Eye (tissue), 1 donor: ENCODE measurements at places on chromosomes 7 and 10.
A peak's percentile ranks its signal among the peaks of the same experiment; 100 is the strongest.

DNA sequence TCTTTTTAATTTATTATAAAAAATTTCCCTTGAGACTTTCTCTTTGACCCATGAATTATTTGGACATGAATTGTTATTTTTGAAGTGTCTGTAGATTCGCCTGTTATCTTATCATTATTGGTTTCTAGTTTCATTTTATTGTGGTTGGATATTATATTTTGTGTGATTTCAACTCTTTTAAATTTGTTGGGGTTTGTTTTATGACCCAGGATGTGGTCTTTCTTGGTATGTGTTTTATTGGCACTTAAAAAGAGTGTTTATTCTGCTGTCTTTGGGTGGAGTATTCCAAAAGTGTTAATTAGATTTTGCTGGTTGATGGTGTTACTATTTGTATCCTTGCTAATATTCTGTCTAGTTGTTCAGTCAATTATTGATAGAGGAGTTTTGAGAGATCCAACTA lies 50.5 kb upstream of the GPR141 start:
- no peak for DNase-seq

DNA sequence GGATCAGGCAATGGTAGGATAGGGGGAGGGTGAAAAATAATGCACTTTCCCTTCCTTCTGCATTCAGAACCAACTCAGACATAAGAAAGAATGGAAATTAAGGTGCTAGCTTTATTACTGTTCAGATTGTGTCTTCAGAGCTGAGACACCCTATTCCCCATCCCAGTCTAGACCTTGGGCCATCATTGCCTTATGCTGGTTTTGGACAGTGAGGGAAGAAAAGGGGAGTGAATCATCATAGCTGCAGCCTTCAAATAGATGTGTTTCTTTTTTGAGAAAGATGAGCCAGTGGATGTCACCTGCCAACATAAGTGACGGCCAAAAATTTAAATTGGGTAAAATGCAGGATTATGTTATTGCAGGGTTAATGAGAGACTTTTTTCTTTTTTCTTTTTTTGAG lies 27.0 kb upstream of the TOMM7 start:
- DNase-seq, result no peak

DNA sequence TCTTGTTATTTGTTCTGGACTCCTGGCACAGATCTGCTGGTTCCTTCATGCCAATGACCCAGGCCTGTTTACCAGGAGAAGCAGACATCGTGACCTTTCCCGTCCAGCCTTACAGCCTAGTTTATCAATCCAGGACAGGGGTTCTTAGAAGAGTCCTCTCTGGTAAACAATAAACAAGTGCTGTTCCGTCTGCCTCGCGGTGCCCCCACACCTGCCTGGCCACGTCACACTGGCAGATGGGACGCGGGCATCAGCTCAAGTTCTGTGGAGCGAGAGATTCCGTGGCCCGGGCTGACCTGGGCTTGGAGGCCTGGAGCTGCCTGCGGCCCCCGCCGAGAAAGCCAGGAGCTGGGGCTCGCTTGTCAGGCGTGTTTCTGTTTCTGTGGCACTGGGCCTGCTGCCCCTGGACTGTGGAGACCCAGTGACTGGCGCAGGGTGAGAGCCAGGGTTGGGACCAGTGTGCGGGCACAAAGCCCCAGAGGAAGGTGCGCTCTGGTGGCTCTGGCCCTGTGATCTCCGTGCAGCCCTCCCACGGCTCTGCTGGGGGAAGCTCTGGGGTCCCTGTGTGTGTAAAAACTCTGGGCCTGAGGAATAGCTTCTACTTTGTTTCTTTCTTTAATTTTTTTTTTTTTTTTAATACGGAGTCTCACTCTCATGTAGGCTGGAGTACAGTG lies 28.4 kb upstream of the PFKFB3 start:
- no peak for DNase-seq

GRCh38 chr7:112203365-112203739 lies 2.8 kb downstream of the DOCK4 start:
- no peak for DNase-seq

GRCh38 chr10:69862882-69863530 lies 61.3 kb downstream of the COL13A1 start:
- DNase-seq, result no peak

DNA sequence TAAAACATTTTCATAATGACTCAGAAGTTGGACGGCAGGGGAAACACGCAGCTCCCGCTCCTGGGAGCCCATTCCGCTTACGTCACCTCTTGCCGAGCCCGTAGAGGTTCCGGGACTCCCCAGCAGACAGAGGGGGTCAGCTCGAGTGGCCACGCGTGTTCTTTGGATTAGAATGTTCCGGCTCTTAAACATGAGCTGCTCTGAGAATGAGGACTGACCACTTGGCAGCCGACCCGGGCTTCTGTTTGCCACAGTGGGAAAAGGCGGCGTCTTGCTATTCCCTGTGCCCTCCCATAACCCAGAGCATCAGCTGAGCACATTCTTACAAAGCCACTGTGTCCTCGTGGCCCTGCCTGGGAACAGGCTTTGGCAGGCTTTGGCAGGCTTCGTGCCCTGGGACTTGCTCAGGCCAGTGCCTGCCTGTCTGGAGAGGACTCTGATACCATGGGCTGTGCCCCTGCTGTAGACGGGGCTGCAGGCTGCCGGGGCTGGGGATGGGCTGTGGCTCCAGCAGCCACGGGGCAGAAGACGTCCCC lies 40.1 kb downstream of the PFKP start:
- DNase-seq, result peak; percentile 43

GRCh38 chr10:122637376-122637775 lies 62.3 kb downstream of the C10orf120 start:
- peak; percentile 18 for DNase-seq

DNA sequence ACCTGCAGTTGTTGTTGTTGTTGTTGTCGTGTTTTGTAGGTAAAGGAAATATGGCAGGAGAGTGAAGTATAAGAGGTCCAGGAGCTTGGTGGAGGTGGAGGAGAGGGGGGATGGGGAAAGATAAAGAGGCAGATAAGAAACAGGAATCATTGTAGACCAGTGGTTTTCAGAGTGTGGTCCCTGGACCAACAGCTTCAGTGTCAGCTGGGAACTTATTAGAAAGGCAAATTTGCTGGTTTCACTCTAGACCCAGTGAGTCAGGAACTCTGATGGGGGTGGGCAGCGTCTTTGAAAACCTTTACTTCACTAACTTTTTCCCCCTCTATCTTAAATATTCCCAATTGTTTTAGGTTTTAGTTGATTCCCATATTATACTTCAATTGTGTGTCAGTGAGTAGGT lies 241.5 kb downstream of the AUTS2 start:
- DNase-seq, result no peak

DNA sequence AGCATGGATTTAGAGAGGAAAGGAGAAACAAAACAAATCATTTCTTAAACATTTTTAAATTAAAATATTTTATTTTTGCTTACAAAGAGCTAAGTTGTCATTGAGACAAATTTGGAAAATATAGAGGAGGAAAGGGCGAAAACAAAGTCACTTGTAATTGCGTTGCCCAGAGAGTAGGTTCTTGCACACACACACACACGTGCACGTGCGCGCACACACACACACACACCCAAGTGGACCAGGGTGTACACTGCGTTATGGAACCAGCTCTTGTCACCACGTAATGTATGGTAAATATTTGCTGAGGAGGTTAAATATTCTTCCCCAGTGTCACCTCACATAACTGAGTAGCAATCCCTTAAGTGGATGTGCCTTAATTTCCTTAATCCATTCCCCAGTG lies 21.6 kb downstream of the SHH start:
- DNase-seq, result no peak

- no peak for DNase-seq
These were observed 64.4 kb upstream of the GSDME start for GRCh38 chr7:24821754-24822054.
